Anterior cingulate cortex (tissue), 58 donors: ENCODE measurements at places on chromosomes 12 and 14.

- DNase-seq: no peak
These were observed 417.2 kb upstream of the SYT1 start for GRCh38 chr12:78447373-78447772.

GRCh38 chr14:96627811-96628775, 125.9 kb downstream of the PAPOLA start:
- no peak for DNase-seq

- DNase-seq: no peak
These were observed 54.1 kb upstream of the ARHGAP5 start for GRCh38 chr14:32022938-32023466.

DNA sequence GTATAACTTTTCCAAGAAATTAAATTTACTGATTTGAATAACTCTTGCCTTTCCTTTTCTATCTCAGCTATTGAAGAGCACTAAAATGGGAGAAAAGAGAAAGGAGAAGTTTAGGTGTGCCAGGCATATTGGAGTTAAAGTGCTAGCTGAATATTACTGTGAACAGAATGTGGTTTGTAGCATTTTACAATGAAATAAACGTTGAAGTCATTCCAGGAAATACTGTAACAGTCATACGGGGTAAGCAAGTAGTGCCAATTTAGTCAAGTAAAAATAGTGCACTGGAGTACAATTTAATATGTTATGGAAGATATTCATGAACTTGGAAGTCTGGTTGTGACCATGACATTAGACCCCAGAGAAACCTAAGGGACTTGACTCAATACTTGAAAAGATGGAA, 62.1 kb downstream of the E2F7 start:
- no peak for DNase-seq

DNA sequence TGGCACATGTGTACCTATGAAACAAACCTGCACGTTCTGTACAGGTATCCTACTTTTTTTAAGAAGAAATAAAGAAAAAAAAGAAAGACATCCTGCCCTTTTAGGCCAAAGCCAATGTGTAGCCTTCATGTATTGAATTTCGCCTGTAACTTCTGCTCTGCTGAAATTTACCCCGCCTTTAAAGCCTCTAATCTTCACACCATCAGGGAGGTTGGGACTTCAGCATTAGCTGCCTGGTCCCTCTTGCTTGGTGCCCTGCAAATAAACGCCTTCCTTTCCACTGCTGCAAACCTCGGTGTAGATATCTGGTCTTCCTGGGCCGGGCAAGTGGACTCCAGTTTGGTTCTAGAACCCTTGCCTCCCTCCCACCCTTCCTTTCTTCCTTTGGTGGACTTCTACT, 2.6 kb upstream of the KRT71 start:
- DNase-seq: no peak

- DNase-seq: peak; percentile 55
These were observed 14.4 kb upstream of the MLXIP start for GRCh38 chr12:122064025-122064777.

- DNase-seq: no peak
These were observed 38.3 kb downstream of the TESC start for GRCh38 chr12:117060929-117061305.

GRCh38 chr14:39681782-39682399, 249.7 kb upstream of the FBXO33 start:
- DNase-seq: no peak

DNA sequence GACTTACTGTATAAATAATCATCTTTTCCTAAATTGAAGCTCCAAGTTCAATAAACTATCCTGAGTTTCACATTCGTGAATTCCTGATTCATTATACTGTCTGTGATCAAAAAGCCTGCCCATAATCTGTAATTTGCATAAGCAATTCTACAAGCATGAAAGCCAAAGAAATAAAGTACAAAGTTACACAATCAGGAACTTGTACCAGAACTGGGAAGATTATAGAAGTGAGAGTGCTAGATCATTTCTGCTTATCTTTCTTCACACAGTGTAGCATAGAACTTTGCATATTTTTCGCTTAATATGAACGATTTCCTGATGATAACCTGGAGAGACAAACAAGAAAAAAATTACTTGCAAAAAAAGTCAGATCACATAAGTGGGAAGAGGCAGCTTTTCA, 308.2 kb downstream of the C12orf50 start:
- no peak for DNase-seq

DNA sequence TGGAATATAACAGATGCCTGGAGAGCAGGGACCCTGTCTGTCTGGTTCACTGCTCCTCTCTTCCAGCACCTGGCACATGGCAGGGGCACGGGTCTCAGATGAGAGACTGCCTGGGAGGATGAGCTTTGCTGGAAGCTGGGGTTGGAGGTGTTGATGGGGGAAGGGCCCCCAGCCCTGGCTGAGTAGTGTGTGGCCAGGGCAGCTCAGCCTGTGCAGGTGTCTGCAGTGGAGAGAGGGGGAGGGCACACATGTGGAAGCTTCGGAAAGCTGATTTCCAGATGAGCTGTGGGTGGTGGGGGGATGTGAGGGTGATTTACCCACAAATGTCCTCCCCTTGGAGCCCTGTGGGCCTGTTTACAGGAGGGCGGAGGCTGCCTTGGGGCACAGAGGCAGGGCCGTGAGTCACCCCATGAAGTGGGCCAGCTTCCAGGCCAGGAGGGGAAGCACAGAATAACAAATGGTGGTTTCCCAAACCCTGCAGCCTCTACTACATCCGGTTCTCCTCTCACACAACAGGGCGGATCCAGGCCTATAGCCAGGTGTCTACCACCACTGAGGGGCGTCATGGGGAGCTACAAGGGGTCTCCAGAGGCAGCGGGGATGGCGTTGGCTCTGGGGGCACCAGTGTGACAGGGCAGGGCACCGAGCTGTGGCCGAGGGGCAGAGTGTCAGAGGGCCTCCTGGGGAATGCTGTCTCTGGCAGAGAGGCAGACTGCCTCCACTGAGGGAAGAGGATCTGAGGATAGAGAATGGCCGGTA, 11.0 kb downstream of the KRT7 start:
- no peak for DNase-seq
